Kidney epithelial cell (primary cell): ENCODE measurements at places on chromosomes 12 and 14.
A peak's percentile ranks its signal among the peaks of the same experiment; 100 is the strongest.

GRCh38 chr12:123998344-123998990 lies 25.5 kb downstream of the ZNF664 start:
- no peak for DNase-seq

DNA sequence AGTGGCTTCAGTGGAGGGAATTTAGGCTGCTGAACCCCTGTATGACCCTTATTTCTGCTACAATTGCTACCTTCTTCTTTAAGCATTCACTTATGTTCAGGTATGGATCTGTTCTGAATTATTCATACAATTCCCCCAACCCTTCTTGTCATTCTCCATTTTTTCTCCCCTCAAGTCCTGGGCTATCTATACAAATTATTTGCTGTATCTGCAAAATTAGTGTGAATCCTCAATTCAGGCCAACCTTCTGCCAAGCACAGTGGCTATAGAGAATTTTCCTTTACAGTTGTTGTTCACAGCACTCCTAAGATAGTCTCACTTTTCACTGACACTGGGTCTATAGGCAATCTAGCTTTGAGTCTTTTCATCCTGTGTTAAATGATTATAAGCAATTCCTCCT lies 119.2 kb upstream of the CNTN1 start:
- DNase-seq, result no peak

- no peak for DNase-seq
These were observed 790 bp downstream of the SSH1 start for GRCh38 chr12:108856428-108857157.

GRCh38 chr14:24434036-24434435 lies 4.3 kb downstream of the KHNYN start:
- no peak for DNase-seq

DNA sequence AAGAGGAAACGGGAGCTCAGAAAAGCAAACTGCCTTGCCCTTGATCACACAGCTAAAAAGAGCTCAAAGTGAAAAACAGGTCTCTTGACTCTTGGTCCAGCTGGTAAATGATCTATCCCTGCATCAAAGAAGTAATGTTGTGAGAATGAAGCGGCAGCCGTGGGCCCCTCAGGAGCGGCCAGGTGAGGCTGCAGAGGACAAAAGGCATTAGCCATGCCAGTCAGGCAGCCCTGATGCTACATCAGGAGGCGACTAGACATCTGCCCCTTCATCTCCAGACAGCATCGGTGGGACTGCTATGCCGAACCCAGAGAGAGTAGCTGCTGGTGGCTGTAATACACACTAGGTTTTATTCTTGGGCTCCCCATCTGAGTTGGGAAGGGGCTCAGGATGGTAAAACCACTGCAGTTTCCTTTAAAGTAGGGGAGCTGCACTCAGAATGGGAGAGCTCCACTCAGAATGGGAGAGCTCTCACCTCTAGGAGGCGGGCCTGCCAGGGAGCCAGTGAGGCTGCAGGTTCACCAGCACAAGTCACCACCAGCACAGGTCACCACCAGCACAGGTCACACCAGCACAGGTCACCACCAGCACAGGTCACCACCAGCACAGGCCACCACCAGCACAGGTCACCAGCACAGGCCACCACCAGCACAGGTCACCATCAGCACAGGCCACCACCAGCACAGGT lies 120.1 kb downstream of the TSPAN9 start:
- no peak for DNase-seq

GRCh38 chr12:54352022-54352531 lies 12.2 kb downstream of the GPR84 start:
- DNase-seq, result peak; percentile 31

DNA sequence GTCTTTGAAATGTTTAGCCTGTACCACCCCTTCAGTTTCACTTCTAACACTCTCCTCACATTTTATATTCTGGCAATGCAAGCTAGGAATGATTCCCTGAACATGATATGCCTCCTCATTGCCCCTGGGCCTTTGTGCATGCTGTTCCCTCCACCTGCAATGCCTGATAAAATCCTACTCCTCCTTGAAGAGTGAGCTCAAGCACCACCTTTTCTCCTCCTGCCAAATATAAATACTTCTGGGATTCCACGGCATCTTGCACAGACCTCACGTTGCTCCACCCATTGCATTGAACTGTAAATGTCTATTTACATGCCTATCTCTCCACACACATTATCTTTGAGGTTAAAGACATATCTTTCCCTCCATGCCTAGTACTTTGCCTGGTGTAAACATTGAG lies 21.1 kb downstream of the NKX2-1 start:
- DNase-seq, result no peak

GRCh38 chr12:71780237-71780822 lies 25.7 kb downstream of the RAB21 start:
- DNase-seq, result no peak

- DNase-seq, result no peak
These were observed 32.3 kb upstream of the CLIP1 start for GRCh38 chr12:122454739-122455138.

GRCh38 chr12:96198965-96199364 lies 4.8 kb downstream of the ELK3 start:
- DNase-seq, result no peak

GRCh38 chr14:77000340-77001270 lies 27.9 kb downstream of the IRF2BPL start:
- DNase-seq, result no peak

DNA sequence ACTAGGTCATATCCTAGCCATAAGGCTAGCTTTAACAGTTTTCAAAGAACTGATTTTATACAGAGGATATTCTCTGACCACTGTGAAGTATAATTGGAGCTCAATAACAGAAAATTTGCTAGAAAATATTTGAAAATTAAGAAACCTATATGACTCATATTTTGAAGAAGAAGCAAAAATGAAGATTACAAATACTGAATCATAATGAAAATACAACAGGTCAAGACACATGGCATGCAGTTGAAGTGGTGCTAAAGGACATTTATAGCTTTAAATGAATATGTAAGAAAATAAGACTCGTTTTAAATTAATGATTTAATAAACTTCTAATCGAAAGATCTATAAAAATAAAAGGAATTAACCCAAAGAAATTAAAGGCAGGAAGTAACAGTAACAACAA lies 1234.6 kb downstream of the SLC16A7 start:
- DNase-seq, result no peak

GRCh38 chr14:89956661-89957009 lies 908 bp downstream of the TDP1 start:
- DNase-seq, result no peak

DNA sequence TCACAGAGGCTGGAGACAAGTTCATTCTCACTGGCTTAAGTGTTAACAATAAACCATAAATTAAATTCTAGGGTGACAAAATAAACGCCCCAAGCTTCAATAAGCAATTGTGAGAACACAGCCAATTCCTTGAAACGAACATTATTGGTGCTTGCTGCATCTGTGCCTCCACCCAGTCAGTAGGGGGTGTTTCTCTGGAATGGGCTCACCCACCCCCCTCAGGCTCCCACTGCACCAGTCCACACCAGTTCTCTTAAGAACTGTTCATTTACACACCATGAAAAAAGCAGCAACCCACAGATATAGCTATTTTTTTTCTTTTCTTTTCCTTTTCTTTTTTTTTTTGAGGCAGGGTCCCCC lies 34.7 kb downstream of the CDC42BPB start:
- DNase-seq, result no peak

GRCh38 chr14:61513986-61514830 lies 181.1 kb upstream of the HIF1A start:
- no peak for DNase-seq

DNA sequence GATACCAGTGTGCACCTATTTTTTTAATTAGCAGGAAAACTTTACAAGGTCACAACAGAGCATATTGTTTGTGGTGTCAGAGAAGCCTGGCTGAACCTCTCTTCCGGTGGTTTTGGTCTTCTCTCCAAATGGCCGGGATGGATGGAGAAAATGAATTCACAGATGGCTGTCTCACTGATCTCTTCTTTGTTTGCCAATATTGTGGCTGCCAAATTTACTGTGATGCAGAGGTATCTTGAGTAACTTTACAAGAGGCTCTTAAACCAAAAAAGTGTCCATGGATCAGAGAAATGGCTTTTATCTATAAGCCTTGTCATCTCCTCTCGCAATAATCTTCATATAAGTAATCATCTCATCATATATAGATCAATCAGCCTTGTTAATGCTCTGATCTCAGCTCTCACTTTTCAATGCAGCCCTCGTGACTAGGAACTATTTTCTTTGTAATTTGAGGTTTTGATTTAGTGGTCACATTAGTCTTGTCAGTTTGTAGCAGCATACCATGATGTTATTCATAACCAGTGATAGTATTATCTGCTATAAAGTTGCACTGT lies 308.1 kb downstream of the EGLN3 start:
- no peak for DNase-seq

DNA sequence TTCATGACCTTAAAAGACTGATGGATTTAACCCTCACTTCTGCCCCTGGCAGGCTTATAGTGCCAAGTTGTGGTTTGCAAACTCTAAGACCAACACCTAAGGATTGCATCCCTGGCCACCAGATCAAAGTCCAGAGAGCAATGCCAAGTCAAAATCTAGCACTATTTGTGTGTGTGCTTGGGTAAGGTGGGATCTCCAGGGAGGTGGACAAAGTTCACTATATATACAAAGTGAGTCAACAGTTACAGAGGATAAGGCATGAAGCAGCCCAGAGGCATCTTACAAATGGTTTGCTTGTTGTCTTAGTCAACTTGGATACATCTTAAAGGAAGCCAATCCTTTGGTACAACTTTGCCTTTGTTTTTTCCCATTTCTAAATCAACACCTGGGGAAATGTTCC lies 137.3 kb downstream of the MSRB3 start:
- DNase-seq, result no peak

DNA sequence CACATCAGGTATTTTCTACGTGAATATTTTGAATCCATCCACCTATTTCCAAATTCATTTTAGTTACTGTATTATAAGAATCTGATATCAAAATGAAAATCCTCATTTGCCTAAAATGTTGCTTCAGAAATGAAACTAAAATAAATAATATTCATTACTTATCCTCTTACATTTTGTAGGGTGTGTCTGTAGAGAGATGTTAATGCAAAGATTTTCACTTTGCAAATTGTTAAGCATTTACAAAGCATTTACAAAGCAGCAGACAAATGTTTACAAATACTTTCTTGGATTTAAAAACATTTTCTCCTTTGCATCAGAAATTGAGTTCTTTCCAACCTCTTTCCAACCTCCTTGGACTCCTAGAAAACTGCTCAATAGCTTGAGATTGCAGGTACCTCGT lies 360.0 kb upstream of the DCN start:
- DNase-seq, result no peak

GRCh38 chr12:106709068-106709511 lies 65.4 kb upstream of the RIC8B start:
- DNase-seq, result no peak

- DNase-seq, result no peak
These were observed 212.2 kb downstream of the KIF26A start for GRCh38 chr14:104350463-104351185.

GRCh38 chr14:53564870-53565269 lies 391.8 kb downstream of the BMP4 start:
- no peak for DNase-seq

DNA sequence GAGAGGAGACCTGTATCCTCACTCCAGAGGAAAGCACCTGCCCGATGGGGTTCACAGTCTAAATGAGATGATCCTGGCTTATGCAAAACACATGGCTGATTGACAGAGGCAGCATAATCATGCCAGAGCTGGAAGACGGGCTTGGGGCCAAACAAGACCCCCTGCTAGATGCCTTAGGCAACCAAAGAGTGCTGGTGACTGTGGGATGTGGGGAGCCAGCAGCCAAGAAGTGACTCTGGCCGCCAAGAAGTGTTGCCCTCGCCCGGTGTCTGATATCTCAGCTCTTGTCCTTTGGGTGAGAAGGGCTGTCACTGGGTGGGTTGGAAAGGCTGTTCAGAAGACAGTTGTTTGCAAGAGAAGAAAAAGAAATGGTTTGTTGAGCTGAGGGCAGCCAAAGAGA lies 56.7 kb downstream of the PLEKHG3 start:
- DNase-seq, result no peak

GRCh38 chr14:99538275-99538674 lies 57.1 kb downstream of the CCNK start:
- no peak for DNase-seq

DNA sequence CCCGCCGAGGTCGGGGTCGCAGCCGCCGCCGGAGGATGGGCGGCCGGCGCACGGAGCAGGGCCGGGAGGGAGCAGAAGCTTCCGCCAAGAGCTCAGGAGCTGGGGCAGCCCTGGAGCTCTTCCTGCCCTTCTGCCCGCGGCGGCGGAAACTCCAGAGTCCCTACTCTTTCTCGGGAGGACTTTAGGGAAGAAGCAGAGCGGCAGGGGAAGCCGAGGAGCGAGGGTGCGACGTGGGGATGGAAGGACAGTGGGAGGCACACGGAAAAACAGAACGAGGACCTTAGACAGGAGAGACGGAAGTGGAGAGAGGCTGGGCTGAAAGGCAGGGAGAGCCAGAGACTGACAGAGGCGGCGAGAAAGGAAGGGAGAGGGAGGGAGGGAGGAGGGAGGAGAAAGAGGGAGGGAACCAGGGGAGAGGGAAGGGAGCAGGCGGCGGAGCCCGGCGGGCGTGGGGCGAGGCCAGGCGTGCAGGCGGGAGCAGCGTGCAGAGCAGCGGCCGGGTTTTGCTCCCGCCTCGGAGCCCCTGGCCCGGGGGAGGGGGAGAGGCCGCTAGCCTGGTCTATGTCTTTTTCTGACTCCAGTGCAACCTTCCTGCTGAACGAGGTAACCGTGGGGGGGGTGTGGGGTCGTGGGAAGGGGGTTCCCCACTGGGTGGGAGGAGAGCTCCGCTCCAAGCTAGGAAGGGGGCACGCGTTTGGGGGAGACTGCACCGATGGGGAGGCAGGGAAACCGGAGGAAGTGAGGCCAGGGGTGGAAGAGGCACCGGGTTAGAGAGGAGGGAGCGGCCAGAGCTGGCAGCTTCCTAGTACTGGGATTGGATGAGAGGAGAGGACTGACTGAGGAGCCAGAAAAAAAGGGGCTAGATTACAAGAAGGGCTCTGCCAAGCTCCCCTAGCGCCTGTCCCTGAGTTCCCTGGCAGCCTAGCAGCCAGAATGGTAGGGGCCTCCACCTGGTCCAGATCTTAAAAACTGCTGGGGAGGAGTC lies 2.9 kb upstream of the CACNB3 start:
- peak; percentile 44 for DNase-seq

- no peak for DNase-seq
These were observed 42.4 kb downstream of the SLC8B1 start for GRCh38 chr12:113292547-113292946.
